ENCODE measurements at places on chromosomes 12 and 14.
A peak's percentile ranks its signal among the peaks of the same experiment; 100 is the strongest.

DNA sequence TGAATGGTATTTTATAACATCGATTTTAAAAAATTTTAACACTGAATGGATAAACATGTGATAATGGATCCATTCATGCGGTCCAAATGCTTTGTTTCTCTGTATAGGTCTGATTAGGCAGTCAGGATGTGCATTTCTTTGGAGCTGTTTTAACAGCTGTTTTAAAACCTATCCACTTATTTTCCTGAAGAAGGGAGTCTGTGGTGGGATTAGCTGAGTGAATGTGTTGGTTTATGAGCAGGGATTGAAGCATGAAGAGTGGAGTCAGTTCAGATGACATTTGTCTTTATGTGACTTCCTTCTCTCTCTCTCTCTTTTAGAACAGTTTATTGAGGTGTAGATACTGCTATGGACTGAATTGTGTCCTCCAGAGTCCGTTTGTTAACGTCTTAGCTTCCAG lies 37.7 kb downstream of the GLT8D2 start:
- DNase-seq = no peak

DNA sequence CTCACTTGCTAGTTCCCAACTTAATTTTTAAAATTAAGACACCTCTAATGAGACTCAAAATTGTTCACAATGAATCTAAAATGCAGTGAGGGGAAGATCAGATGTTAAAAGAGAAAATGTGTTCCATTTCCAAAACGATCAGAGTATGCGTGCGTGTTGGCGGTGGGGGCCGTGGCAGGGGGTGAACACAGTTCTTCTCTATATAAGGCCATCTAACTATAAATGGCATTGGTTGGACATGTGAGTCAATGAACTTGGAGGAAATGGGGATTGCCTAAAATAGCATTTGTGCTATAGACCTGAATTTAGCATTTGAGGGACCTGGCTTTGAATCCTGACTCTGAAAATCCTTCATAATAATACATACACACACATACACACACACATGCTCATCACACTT lies 149.4 kb downstream of the FOXN3 start:
- DNase-seq = no peak

- no peak for DNase-seq
Observed at GRCh38 chr14:49464885-49465284, 121.3 kb downstream of the RPS29 start.

DNA sequence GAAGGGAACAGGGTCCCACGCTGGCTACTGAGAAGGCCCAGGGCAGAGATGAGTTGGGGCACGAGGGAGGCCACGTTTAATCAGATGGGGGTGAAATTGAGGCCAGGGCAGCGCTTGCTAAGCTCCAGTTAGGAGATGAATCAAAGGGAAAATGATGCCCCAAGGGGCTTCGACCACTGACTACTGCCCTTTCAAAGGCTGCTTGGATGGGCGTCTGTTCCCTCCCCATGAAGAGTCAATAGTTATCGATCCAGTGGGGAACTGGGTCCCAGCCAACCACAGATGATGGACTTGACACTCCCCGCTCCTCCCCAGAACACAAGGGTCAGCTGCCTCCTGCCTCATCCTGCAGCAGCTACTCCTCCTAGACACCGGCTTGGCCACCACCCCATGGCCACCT lies 55.6 kb downstream of the ESRRB start:
- DNase-seq = no peak

DNA sequence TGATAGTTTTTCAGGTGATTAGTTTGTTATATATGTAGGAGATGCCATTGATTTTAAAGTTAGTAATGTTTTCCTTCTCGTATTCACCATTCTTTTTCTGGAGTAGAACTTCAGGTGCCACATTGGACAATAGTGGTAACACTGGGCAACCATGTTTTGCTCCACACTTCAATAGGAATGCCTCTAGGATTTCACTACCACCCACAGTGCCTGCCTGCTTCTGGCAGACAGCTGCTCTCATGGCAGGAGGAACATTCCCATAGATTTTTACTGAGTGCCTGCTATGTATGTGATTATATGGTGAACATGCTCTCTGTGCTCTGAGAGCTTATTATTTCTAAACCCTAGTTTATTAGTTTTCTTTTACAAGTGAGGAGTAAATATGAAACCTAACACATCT lies 53.7 kb downstream of the GCH1 start:
- DNase-seq = no peak

DNA sequence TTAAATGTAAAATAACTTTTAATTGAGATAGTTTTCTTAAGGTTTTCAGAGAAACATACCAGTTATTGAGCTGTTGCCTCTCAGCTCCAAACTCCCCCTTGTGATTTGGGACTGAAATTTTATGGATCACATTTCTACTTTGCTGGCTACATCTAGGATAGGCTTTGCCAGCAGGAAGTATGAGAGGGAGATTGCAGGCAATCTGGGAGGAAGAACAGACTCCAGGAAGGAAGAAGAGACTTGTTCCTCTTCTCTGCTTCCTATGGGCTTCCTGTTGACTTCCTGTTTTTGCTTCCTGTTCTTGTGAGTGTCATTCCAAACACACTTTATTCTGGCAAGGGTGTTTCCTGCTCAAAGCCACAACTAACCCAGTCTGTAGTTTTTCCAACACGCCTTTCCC lies 312.9 kb downstream of the ITPR2 start:
- no peak for DNase-seq

DNA sequence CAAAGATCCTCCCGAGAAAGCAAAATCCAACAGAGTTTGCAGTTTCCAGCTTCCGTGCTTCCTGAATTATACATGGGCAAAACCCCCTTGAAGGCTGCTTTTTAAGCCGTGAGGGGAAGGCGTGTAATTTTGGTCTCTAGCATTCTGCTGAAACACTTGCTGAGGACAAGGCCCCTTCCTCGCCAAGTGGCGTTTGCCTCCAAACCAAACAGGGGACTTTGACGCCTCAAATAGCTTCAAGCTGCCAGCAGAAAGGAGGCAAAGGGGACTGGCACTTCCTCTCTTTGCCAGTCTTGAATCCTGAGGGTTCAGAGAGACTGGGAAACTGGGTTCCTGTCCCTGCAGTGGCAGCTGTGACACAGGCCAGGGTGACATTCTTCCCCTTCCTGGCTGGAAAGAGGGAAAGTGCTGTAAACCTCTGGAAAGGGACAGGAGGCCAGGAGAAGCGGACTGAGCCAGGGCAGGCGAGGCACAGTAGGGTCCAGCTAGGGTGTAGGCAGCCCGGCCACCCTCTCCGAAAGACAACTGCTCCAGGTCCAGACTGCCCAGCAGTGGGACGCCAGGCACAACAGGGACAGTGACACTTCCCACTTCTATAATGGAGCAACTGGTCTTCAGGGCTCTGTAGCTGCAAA lies 96.2 kb upstream of the MED13L start:
- DNase-seq = no peak

DNA sequence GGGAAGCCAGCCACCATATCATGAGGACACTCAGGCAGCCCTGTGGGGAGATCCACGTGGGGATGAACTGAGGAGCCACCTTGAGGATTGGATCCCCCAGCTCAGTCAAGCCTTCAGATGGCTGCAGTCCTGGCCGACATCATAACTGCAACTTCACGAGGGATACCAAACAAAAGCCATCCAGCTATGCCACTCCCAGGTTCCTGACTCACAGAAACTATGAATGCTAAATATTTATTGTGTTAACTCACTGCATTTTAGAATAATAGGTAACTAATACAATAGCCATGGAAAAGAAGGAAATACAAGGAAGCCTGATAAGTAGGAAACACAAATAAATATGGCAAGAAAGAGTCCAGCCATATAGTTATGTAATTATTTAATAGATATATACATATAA lies 42.1 kb upstream of the FAM222A start:
- DNase-seq = no peak

DNA sequence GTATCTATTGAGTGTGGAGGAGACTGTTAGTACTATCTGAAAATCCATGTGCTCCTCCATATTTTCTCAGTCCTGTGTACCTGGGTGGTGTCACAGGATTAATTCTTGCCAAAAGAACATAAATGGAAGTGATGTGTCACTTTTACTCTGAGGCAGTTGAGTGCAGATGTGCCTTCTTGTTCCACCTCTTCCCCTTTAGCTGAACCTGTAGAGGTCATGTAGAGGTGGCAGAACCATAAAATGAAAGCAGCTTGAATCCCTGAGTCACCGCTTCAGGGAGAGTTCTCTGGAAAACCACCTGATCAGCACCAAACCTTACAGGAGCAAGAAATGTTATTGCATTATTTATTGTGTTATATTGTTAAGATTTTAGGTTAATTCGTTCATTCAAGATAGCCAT lies 14.7 kb upstream of the SLC25A3 start:
- no peak for DNase-seq

DNA sequence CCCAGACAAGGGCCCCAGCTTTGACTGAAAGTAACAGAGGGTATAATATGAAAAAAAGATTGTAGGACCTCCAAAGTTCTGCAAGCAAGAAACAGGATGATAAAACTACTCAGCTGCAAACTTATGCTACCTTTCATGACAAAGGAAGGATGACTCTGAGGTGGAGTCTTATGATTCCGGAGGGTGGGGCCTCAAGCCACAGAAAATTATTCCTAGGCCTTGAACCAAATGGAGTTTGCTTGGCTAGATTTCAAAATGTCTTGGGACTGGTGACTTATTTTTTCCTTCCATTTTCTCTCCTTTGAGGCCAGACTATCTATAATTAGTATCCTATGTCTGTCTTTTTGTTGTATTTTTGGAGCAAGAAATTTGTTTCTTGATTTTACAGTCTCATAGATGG lies 336.4 kb downstream of the LRIG3 start:
- DNase-seq = no peak

GRCh38 chr12:130770413-130771028 lies 54.4 kb upstream of the RIMBP2 start:
- DNase-seq = no peak

GRCh38 chr14:89473989-89474388 lies 57.0 kb upstream of the FOXN3 start:
- DNase-seq = no peak

GRCh38 chr14:105118646-105119407 lies 49.7 kb downstream of the JAG2 start:
- DNase-seq = no peak

DNA sequence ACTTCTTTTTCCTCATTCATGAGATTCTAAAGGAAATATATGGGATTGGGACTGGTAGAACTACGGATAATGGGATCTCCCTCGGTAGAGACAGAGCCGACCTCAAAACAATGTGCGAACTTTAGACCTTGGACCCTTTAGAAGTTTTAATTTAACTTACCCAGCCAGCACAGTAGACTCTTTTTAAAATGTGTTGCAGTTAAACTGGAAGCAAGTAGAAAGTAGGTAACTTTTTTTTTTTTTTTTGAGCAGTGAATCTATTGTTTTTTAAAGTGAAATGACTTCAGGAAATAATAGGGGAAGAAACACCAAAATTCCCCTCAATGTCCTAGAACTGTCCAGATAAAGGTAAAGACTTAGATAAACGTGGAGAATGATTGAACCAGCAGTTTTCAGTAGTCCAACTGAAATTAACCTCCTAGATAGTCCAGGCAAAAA lies 1.1 kb upstream of the ATXN2 start:
- no peak for DNase-seq

DNA sequence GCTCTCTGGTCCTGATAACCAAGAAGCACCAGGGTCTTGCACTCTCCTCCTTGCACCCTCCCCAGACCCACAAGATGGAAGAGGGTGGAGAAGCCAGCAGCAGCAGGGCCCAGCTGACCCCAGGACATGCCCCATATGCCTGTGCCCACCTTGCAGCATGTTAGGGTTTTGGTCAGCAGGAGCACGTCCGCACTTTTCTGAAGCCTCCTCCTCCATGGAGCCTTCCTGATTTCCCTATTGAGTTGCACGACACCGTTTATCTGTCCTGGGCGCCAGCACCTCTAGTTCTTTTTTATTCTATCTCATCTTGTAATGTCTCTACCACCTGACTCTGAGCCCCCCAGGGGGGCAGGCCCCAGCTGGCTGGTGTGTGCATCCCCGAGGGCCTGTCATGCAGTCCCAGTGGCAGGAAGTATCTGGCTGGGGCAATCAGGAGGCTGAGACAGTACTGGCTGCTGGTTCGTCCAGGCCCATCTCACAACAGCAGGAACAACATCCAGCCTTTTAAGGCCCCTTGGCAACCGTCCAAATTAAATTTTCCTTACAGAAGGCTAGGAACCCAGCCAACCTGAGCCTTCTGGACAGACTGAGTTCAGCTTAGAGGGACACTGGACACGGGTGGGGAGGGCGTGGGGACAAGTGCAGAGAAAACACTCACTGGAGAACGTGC lies 39.6 kb downstream of the CCDC85C start:
- peak; percentile 62 for DNase-seq

GRCh38 chr14:70713511-70713916 lies 71.8 kb downstream of the TTC9 start:
- DNase-seq = no peak

- DNase-seq = no peak
Observed at GRCh38 chr14:101357038-101357437, 204.3 kb upstream of the DIO3 start.

DNA sequence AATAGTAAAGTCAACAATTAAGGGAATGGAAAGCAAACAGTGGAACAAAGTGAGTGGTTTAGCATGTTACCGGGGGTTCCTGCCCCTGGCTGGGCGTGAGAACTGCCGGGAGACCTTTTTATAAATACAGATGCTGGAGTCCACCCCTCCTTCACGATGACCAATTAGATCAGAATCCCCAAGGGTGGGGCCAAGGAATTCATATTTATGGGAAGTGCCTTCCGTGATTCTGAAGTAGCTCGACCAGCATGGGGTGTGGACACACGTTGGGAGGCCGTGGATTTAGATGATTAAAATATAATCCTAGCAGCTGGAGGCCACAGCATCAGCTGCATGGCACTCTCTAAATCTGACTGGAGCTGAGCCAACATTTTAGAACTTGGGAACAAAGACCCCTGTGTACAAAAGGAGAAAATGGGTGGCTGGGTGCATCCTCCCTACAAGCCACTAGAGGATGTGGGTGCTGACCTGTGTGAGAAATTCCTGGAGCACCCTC lies 87.9 kb downstream of the SRRM4 start:
- DNase-seq = no peak

DNA sequence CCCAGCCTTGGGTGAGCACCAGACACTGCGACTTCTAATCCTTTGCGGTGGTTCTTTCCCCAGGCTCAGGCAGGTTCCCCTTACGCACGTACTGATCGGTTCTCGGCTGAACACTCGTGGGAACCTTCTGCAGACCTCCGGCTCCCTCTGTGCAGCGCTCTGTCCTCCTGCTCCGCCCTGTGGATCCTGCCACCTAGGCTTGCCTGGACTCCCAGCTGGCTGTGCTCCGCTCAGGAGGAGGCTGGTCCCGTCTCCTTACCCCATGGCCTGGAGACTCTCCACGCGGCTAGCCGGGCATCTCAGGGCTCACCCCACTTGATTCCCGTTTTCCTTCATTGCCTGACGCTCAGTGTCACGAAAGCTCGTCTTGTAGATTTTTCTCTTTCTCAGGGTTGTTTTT lies 34.7 kb downstream of the TNFAIP2 start:
- no peak for DNase-seq

- no peak for DNase-seq
Observed at GRCh38 chr12:107404981-107405380, 280.6 kb upstream of the PWP1 start.

DNA sequence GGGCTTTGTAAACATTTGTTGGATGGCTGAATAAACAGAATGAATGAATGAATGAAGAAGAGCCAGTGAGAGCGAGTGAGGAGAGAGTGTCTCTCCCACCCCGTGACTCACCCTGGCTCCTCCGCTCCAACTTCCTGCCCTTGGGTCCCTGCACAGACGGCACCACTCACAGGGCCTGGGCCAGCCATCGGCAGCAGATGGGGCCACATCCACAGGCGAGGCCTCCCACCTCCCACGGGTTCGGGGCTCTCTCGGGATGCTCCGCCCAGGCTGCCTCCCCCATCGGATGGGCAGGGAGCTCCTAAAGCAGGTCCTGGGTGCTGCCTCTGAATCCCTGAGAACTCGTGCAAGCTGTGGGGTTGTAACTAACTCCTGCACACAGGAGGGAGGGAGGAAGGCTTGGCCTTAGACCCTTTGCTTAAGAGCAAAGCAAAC lies 41.3 kb downstream of the CCNK start:
- DNase-seq = peak; percentile 34

Measured in left ventricle myocardium inferior (tissue), 1 donor.